Liver (tissue), 10 donors: ENCODE measurements at places on chromosomes 5 and 9. TPM values are rescaled to one million over a fixed set of nuclear protein-coding genes. Genes with fewer than 3 reads are reported as not detected.

MAT2B gene
- total RNA-seq, result 41.3 TPM

FSD1L gene
- total RNA-seq, result 2.8 TPM

SPATA31E1 gene
- not detected for total RNA-seq

DNA sequence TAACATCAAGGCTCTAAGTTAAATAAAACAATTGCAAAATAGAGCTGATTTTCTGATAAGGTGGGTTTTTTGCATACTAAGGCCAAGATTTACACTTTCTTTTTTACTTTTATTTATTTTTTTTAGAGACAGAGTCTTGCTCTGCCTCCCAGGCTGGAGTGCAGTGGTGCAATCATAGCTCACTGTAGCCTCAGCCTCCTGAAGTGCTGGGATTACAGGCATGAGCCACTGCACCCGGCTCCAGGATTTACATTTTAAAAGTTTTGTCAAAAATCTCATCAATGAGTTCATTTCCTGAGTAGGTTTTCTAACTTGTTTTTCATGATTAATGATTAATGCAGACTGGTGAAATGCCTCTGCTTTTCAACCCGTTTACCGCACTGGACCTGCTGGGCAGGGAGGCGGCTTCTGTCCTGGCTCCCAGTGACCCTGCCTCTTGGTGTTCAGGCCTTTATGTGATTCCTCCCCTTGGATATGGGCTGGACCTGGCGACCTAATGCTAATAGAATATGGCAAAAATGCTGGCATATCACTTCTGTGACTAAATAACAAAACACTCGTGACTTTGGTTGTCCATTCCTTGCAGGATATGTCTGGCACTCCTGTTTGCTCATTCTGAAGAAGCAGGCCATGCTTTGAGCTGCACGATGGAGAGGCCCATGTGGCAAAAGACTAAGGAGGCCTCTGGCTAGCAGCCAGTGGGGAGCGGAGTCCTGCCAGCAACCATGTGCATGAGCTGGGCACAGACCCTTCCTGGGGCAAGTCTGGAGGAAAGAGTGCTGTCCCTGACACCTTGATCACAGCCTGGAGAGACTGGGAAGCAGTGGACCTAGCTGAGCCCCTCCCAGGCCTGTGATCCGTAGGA is 72.2 kb upstream of the PTCH1 start:
- H3K27ac ChIP-seq, result no peak overlapping the region
- H3K4me3 ChIP-seq, result no peak overlapping the region
- H3K36me3 ChIP-seq, result no peaks in the 10 kb centered on the region
- H3K27me3 ChIP-seq, result no peaks in the 10 kb centered on the region

DNA sequence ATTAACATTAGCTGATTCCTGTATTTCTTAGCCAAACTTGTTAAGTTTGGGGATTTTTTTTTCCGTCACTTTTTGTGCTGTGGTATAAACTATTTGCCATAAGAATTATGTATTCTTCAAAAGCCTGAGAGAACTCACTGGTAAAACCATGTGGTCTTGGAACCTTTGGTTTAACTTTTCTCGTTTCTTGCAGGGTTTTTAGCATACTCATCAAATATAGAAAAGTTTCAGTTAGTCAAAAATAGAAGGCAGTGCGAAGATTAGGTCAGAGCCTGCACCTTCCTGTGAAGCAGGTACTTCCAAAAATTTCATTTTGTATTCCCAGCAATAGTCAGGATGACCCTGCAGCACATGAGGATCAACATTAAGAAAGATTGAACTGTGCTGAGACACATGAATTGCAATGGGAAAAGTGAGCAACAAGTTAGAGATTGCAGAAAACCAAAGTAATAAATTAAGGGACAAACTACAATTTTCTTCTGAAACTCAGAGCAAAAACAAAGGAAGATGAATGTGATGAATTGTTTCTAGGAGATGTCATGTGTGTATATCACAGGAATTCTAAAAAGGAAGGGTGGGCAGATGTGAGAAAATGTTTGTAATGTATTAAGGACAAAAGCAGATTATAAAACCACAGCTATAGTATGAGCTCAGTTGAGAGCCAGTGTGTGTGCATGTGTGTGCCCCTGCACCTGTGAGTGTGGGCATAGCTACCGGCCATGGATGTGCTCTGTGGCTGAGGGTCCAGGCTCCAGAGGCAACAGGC is 102.2 kb downstream of the ANGPTL2 start:
- H3K36me3 ChIP-seq, result no peaks in the 10 kb centered on the region
- no peak overlapping the region for H3K4me3 ChIP-seq
- H3K27ac ChIP-seq, result no peak overlapping the region
- H3K27me3 ChIP-seq, result no peaks in the 10 kb centered on the region
- H3K4me1 ChIP-seq, result no peaks in the 10 kb centered on the region

GRCh38 chr5:166649676-166650075 is 1641.8 kb upstream of the WWC1 start:
- no peaks in the 10 kb centered on the region for H3K27me3 ChIP-seq
- H3K4me3 ChIP-seq, result no peak overlapping the region

- no peaks in the 10 kb centered on the region for H3K27me3 ChIP-seq
- peaks cover 32% of the 10 kb centered on the region for H3K36me3 ChIP-seq
- DNase-seq, result no peak
- no peak overlapping the region for H3K27ac ChIP-seq
- H3K4me1 ChIP-seq, result peaks cover 15% of the 10 kb centered on the region
Observed at GRCh38 chr5:74761241-74761640, 5.7 kb downstream of the GFM2 start.

- no peaks in the 10 kb centered on the region for H3K27me3 ChIP-seq
- no peaks in the 10 kb centered on the region for H3K36me3 ChIP-seq
- H3K4me3 ChIP-seq, result no peak overlapping the region
- no peaks in the 10 kb centered on the region for H3K4me1 ChIP-seq
Observed at GRCh38 chr9:129241725-129242124, 63.7 kb upstream of the IER5L start.

DNA sequence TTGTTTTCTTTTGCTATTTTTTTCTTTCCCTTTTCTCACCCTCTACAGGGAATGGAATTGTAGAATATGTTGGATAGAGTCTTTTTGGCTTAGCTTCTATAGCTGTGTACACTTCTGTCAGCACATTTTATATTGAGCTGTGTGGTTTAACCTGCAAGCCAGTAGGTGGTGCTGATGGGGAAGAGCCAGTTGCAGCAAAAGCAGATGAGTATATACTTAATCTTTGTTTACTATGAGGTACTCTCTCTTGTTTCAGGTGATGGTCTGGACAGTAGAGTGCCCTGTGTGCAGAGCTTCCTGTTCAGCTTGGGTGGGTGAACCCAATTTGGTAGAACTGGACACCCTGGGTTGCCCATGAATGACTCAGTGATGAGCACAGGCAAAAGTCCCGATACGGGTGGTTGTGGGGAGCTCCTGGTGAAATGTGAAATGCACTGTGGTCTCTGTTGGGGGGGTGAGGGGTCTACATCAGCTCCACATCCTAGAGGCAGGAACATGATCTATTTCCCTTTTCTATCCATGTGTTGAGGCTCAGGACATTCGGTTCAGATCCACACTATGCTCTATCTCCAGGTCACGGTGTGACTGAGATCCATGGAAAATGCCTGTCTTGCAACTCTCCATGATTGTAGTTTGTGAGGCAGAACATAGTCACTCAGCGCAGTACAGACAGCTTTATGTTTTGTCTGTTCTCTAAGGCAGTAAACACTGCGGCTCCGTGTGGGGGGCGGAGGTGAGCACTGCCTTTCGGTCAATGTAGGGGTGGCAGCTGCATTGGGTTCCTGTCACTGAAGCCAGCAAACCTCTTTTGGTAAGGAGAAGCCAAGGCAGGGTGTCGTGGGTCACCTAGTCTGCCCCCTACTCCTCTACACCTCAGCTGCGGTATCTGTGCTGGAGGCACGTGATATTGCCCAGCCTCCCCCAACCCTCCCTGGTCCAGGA is 353.2 kb downstream of the PRR16 start:
- H3K27ac ChIP-seq, result no peak overlapping the region
- H3K4me3 ChIP-seq, result no peak overlapping the region
- no peaks in the 10 kb centered on the region for H3K36me3 ChIP-seq
- H3K4me1 ChIP-seq, result no peaks in the 10 kb centered on the region

- H3K4me3 ChIP-seq, result no peak overlapping the region
- H3K4me1 ChIP-seq, result no peaks in the 10 kb centered on the region
- no peak overlapping the region for H3K27ac ChIP-seq
- no peak for DNase-seq
- H3K36me3 ChIP-seq, result no peaks in the 10 kb centered on the region
Observed at GRCh38 chr9:19759066-19759465, 29.8 kb downstream of the SLC24A2 start.

DNA sequence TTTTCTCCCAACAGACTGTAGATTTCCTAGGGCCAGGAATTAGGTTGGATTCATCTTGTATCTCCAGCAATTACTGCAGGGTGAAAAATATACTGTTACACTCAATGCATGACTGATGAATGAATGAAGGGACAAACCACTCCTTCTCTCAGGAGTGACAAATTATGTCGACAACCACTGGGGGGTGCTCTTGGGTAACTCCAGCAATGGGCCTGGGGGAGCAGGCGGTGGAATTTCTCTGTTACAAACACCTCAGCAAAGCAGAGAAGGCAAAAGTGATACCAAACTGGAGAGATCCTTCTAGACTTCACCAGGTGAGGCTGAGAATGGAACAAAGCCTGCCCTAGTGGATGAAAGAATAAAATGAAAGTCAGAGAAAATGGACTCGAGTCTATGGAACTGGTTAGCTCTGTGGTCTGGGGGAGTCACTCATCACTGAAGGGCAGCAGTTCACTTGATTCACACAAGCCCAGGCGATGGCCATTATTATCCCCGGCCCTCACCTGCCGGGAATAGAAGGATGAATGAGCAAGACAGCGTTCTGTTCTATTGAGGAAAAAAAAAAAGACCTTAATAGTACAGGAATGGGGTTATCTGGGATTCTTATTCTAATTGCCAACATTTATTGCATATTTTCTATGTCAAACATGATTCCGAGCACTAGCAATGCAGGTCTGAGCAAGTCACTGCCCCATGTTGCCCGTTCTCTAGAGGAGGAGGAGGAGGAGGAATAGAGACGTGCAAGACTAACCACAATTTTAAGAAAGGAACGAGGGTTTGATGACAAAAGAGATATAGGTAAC is 341.1 kb downstream of the ASTN2 start:
- H3K4me3 ChIP-seq, result no peak overlapping the region
- no peak for DNase-seq
- H3K27me3 ChIP-seq, result no peaks in the 10 kb centered on the region
- H3K4me1 ChIP-seq, result no peaks in the 10 kb centered on the region

DNA sequence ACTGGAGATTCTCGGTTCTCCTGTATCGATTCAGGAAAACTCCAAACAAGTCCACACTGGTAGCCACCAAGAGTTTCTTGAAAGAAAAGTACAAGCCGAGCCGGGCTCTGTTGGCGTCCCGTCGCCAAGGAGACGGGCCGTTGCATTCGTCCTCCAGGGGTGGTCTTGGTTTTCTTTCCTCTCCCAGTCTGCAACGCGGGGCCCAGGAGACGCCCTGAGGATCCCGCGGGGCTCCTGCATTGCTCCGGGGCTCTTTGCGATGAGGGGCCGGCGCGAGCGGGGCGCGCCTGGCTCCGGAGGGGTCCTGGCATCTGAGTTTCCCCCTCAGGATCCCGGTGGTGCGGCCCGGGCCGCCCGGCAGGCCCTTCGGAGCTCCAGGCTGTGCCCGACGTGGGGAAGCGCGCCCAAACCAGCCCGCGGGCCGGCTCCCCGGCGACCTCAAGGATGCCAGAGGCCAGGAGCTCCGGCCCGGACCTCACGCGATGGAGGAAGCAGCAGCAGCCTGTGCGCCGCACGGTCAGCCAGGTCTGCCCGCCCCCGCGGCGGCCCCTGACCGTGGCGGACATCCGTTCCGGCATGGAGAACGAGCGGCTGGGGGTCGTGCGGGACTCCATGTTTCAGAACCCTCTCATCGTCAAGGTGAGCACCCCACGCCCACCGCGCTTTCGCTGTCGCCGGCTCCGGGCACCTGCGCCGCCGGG is at the start of gene CFAP77:
TSS of gene CFAP77 (plus strand) at position 384 of the 701 bp plus-strand sequence. CDS start at position 445, 61 bp downstream.
- no peak within 1 kb of the TSS for H3K27ac ChIP-seq
- no peaks in the 10 kb centered on the region for H3K36me3 ChIP-seq
- peak; percentile 59 for DNase-seq
- H3K4me3 ChIP-seq, result peak within 1 kb of the TSS; percentile 44
- H3K4me1 ChIP-seq, result peaks cover 24% of the 10 kb centered on the region
- H3K27me3 ChIP-seq, result peaks cover 14% of the 10 kb centered on the region

- H3K36me3 ChIP-seq, result no peaks in the 10 kb centered on the region
- no peak overlapping the region for H3K4me3 ChIP-seq
- no peaks in the 10 kb centered on the region for H3K27me3 ChIP-seq
Observed at GRCh38 chr9:82729141-82729540, 333.8 kb downstream of the RASEF start.

DNA sequence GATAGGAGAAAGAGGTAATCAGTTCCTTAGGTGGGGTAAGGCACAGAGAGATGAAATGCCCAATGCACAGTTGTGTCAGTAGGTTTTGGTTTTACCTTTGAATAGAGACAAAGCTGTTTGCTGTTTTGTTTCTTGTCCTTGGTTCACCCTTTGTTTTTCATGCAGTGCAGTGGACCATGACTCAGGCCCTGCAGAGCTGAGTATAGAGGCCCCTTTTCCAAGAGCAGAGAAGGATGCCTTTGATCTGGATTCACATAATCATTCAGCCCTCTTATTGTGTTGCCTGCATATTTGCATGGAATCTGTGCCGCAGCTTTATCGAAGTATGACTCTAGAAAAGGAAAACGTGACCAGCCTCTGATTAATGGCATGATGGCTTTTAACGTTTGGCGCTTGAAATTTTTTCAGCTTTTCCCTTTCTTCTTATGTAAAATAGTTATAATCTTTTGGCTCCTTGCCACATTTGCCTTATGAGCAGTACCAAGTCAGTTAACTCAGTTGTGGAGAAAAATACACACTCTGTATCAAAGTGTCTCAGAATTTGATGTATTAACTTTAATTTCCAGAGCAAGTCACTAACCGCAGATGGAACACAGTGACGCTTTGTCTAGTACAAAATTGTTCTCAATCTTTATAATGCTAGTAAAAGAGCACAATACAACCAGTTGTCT is 197.6 kb downstream of the KDM4C start:
- H3K27ac ChIP-seq, result no peak overlapping the region
- no peak overlapping the region for H3K4me3 ChIP-seq
- no peaks in the 10 kb centered on the region for H3K4me1 ChIP-seq
- DNase-seq, result no peak

- no peak for DNase-seq
- no peak overlapping the region for H3K4me3 ChIP-seq
- H3K27ac ChIP-seq, result no peak overlapping the region
- no peaks in the 10 kb centered on the region for H3K27me3 ChIP-seq
Observed at GRCh38 chr9:16001856-16002255, 449.0 kb downstream of the CCDC171 start.

DNA sequence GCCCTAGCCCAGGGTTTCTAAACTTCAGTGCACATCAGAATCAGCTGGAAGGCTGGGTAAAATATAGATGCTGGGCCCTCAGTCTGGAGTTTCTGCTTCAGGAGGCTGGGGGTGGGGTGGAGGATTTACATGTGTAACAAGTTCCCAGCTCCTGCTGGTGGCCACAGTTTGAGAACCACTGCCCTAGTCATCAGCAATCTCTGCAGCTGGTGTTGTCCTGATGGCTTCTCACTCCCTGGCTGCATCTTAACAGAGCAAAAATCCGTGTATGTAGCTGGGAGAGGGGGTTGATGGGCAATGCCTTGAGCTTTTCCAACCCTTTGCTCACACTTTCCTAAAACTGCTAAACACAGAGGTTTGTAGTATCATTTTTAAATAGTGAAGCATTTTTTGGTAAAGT is 186.0 kb upstream of the KLF9 start:
- DNase-seq, result no peak
- peaks cover 9% of the 10 kb centered on the region for H3K4me1 ChIP-seq
- H3K27me3 ChIP-seq, result no peaks in the 10 kb centered on the region
- no peaks in the 10 kb centered on the region for H3K36me3 ChIP-seq
- no peak overlapping the region for H3K4me3 ChIP-seq
